ENCODE measurements at places on chromosomes 13 and 19.

DNA sequence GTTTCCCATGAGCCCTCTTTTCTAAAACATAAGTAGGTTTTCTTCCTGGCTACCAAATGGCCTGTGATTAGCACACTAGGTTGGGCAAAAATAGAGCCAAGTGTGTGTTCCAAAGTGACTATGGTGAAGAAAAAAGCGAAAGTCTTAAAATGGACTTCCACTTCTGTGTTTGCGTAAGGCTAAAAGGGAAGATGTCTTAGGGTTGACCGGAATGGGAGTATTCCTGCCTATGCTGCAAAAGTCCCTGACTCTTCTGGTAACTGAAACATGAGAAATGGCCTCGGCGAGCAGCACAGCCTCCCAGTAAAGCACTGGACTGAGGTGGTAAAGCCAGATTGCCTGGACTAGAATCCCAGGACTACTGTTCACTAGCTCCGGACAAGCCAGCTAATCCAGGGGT lies 2.4 kb upstream of the FPR1 start:
- DNase-seq: no peak

- DNase-seq: no peak
Measured at GRCh38 chr19:50780753-50781435, 9.3 kb upstream of the ACP4 start.

- no peak for DNase-seq
Measured at GRCh38 chr13:52454459-52454819, 839 bp upstream of the CKAP2 start.

GRCh38 chr13:110784704-110785103 lies 71.2 kb downstream of the ING1 start:
- no peak for DNase-seq

DNA sequence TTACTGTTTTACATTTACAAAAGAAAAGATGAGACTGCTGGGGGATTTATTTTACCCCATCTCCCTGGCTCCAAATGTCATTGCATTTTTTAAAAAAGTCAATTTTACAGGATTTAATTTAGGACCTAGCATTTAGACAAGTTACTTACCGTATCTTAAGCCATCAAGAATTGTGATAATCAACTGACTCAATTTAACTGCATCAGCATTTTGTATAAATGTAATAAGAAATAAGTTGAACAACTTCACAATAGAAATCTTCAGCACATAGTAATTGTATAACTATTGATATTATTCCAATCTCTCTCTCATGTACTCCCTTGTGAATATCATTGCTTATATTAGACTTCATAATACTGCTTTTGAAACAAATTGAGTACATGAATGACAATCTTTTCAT lies 907.5 kb upstream of the SLC10A2 start:
- DNase-seq: no peak

DNA sequence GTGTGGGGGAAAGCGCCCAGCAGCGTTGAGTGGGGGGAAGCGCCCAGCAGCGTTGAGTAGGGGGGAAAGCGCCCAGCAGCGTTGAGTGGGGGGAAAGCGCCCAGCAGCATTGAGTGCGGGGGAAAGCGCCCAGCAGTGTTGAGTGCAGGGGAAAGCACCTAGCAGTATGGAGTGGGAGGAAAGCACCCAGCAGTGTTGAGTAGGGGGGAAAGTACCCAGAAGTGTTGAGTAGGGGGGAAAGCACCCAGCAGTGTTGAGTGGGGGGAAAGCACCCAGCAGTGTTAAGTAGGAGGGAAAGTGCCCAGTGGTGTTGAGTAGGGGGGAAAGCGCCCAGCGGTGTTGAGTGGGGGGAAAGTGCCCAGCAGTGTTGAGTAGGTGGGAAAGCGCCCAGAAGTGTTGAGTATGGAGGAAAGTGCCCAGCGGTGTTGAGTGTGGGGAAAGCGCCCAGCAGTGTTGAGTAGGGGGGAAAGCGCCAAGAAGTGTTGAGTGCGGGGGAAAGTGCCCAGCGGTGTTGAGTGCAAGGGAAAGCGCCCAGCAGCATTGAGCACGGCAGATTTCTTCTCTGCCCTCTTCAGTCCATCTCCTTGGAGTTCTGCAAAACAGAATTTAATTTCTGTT lies 138.4 kb downstream of the ATP11A start:
- no peak for DNase-seq

GRCh38 chr19:7654401-7654800 lies 14.4 kb upstream of the RETN start:
- DNase-seq: no peak

DNA sequence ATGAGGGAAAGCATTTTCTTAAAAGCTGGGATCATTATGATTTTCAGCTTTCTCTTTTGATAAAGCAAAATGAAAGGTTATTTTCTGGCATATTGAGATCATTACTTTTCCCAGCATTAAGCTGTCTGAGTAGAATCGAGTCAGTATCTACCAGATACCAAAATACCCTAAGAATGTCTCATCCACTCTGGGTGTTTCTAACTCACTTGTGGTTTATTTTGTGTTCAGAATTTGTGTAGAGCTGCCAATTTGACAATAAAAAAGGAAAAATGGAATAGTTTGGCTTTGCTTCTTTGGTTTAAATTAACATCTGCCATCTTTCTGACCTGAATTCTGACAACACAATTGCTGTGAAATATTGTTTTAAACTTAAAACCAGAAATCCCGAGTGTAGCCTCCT lies 438.7 kb upstream of the ARGLU1 start:
- no peak for DNase-seq

DNA sequence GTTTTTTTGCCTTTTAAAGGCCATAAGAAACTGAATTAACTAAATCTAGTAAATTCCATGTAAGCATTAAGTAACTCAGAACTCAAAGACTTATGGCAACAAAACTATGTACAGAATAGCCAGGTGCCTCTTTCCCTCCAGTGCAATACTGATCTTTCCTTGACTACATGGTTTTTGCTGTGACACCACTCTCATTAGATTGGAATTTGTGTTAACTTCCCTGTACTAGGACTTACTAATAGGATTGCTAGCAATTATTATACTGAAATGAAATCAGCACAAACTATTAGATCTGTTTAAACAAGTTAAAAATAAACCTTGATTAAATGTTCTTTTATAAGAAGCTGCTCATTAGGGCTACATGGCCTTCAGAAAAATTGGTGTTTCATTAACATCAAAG lies 96.3 kb downstream of the DACH1 start:
- no peak for DNase-seq

All from activated naive CD8-positive, alpha-beta T cell treated with anti-CD3 and anti-CD28 coated beads, Interleukin-2, amount 50 U/mL, for 16 hours (primary cell).